ENCODE measurements at places on chromosomes 2 and 18.

GRCh38 chr2:29560030-29560429, 361.4 kb downstream of the ALK start:
- no peak for DNase-seq

DNA sequence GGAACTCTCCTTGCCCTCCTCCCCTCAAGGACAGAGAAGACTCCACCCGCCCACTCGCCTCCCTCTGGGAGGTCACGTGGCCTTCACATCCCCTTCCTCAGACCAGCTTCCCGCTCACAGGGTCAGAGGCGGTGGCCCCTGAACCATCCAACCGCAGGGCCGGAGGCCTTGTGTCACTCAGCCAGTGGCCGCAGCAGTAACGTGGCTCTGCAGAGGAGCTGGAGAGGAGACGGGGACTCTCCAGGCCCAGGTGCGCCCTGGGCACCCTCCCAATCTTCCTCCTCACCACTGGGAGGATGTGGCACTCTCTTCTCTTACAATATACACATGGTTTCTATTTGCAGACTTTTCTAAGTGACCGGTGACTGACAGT, 161.7 kb downstream of the TWIST2 start:
- no peak for DNase-seq

GRCh38 chr2:105497094-105497493, 98.2 kb upstream of the FHL2 start:
- no peak for DNase-seq

GRCh38 chr18:38602341-38602740, 1036.7 kb upstream of the CELF4 start:
- no peak for DNase-seq

- DNase-seq: no peak
Measured at GRCh38 chr2:134146161-134146560, 107.7 kb upstream of the MGAT5 start.

DNA sequence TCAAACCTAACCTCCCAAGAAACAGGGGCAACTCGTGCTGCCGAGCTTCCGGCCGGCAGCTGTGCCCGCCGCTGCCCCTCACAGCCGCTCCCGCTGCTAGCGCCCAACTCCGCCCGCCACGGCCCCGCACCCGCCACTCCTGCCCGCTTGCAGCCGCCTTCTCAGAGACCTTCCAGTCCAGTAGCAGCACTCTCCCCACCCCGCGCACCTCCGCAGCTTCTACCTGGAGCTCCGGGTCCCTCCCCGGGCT, 722 bp upstream of the C2orf15 start:
- DNase-seq: no peak

All from CD4-positive, alpha-beta T cell treated with Interleukin-6 at 100 ng/mL for 8 hours (primary cell).